ENCODE measurements at places on chromosomes 6 and 20. TPM values are rescaled to one million over a fixed set of nuclear protein-coding genes. Genes with fewer than 3 reads are reported as not detected.

Gene GPR6
- not detected for total RNA-seq

Gene NRSN1
- total RNA-seq = not detected

Gene FILIP1
- 0.73 TPM for total RNA-seq

Gene GTF3C6
- total RNA-seq = 93.9 TPM

Gene FAM83D
- total RNA-seq = 12.6 TPM

Gene GINS1
- total RNA-seq = 25.2 TPM

Gene MYLK2
- 0.42 TPM for total RNA-seq

Gene ETV7
- not detected for total RNA-seq

Gene CAPN11
- total RNA-seq = not detected

Gene TTBK1
- total RNA-seq = 1.7 TPM

Gene EYS
- total RNA-seq = 0.46 TPM

Gene EPB41L1
- 35.6 TPM for total RNA-seq

DNA sequence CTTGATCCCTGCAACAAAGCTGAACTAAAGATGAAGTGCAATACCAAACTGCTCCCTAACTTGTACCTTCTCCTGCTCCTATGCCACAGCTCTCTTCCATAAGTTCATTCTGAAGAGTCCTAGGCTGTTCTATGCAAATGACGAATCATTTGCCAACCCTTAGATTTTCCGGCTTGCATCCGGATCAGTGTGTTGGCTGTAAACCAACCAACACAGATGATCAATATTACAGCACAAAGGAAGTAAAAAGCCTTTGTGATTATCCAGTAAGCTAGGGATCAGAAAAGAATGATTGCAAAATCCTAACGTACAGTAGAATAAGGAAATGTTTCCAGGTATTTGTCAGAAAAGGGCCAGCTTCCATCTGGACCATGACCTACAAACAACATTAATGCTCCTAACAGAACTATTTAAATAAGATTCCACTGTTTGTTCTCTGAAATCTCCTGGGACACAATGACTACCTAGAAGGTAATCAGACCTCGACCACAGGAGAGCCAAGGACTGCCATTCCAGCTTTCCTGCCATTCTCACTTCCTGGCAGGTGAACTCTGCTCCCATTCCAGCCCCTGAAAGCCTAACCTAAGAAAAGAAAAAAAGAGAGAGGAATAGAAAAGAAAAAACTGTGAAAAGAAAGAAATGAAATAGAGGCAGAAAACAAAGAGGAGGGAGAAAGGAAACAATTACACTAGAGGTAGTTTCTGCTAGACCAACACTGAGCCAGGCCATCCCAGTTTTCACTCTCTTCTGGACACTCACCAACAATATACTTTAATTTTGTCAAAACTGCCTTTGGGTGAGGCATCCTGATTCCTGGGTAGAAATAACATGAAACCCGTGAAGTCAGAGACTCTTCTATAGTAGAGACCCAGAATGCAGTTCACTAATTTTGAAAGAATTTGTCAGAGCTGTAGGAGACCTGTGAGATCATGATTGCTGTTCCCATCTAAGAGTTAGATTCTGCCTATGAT is 19.7 kb downstream of the GMDS start:
- no peaks in the 10 kb centered on the region for H3K36me3 ChIP-seq
- H3K4me1 ChIP-seq = peaks cover 32% of the 10 kb centered on the region
- H3K4me3 ChIP-seq = no peak overlapping the region
- no peaks in the 10 kb centered on the region for H3K27me3 ChIP-seq

DNA sequence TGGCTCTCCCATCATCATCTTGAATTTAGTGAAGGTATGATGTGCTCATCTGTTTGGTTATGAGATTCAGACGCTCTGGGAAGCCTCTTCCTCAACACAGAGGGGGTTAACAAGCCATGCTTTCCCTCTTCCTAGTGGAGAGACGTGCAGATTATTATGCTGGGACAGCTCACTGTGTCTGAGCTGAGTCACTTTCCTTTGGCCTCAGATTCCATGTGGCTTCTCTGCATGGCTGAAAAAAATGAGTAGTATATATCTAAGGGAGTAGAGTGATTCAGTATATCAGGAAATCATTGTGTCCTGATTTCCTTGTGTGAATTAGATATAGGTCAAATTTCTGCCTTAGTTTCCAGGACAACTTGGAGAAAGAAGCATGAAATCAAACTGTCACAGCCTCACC is 52.6 kb downstream of the FIG4 start:
- no peak overlapping the region for H3K27ac ChIP-seq
- H3K4me1 ChIP-seq = peaks cover under 1% of the 10 kb centered on the region
- no peaks in the 10 kb centered on the region for H3K27me3 ChIP-seq
- no peak for DNase-seq
- H3K4me3 ChIP-seq = no peak overlapping the region
- peaks cover 24% of the 10 kb centered on the region for H3K36me3 ChIP-seq

DNA sequence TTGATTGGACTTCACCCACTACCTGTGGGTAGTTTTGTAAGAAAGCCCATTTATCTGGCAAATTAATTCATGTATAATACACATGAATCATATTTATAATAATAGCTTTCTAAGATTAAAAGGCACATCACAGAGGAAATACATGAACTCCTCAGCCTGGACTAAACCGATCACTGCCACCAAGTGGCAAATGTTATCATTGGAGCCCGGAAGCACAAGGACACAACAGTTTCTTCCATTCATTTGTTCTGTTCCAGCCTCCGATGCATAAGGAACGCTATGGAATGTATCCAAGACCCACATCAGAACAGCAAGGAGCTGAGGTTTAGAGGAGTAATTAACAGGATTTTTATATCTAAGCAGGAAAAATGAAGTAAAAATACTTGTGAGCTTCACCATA is 13.9 kb upstream of the IPCEF1 start:
- H3K4me3 ChIP-seq = no peak overlapping the region
- DNase-seq = no peak
- no peaks in the 10 kb centered on the region for H3K27me3 ChIP-seq
- H3K4me1 ChIP-seq = peaks cover 8% of the 10 kb centered on the region

DNA sequence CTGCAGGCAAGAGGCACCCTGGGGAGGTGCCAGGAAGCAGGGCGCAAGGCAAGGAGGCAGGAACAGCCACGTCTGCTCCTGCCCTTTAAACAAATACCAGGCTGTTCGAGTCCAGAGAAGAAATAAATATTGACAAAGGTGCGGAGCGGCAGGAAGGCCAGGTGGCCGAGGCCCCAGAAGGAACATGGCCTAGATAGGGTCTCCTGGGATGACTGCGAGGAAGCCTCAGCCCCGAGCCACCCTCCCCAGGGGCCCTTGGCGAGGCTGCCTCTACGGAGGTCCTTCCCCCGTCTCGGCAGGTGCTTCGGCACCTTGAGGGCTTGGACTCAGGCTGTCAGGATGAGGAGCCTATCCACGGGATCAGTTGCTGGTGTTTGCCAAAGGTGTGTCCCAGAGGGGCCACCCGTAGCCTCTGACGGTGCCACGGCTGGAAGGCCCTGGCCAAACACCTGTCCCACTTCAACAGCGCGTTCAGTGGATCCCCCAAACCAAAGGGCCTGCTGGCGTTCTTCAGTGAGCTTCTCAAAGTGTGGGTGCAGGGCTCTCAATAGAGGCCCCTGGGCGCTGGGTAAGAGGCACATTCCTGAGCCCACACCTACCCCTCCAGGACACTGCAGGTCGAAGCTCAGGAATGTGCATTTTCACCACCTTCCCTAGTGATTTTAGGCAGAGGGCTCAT is 39.8 kb downstream of the SNX5 start:
- peaks cover 7% of the 10 kb centered on the region for H3K27me3 ChIP-seq
- peaks cover 34% of the 10 kb centered on the region for H3K4me1 ChIP-seq
- no peaks in the 10 kb centered on the region for H3K36me3 ChIP-seq

- H3K27ac ChIP-seq = no peak overlapping the region
- no peaks in the 10 kb centered on the region for H3K36me3 ChIP-seq
- H3K4me1 ChIP-seq = no peaks in the 10 kb centered on the region
Measured at GRCh38 chr6:11144393-11144851, 32.9 kb upstream of the ERVFRD-1 start.

GRCh38 chr6:167442245-167442644 is 117.4 kb downstream of the TTLL2 start:
- H3K36me3 ChIP-seq = peaks cover under 1% of the 10 kb centered on the region
- peak overlapping the region; percentile 8 for H3K4me3 ChIP-seq
- peaks cover 22% of the 10 kb centered on the region for H3K4me1 ChIP-seq

- peaks cover 36% of the 10 kb centered on the region for H3K27me3 ChIP-seq
- H3K36me3 ChIP-seq = no peaks in the 10 kb centered on the region
- no peak for DNase-seq
- H3K4me3 ChIP-seq = no peak overlapping the region
- H3K4me1 ChIP-seq = peaks cover 8% of the 10 kb centered on the region
- H3K27ac ChIP-seq = no peak overlapping the region
Measured at GRCh38 chr6:149247385-149247763, 70.1 kb upstream of the TAB2 start.

GRCh38 chr6:32128751-32129296 is 778 bp upstream of the ATF6B start:
- H3K4me1 ChIP-seq = peaks cover 27% of the 10 kb centered on the region
- DNase-seq = no peak
- H3K36me3 ChIP-seq = peaks cover 9% of the 10 kb centered on the region
- H3K27me3 ChIP-seq = peaks cover 1% of the 10 kb centered on the region
- peak overlapping the region; percentile 99 for H3K27ac ChIP-seq
- H3K4me3 ChIP-seq = peak overlapping the region; percentile 100

DNA sequence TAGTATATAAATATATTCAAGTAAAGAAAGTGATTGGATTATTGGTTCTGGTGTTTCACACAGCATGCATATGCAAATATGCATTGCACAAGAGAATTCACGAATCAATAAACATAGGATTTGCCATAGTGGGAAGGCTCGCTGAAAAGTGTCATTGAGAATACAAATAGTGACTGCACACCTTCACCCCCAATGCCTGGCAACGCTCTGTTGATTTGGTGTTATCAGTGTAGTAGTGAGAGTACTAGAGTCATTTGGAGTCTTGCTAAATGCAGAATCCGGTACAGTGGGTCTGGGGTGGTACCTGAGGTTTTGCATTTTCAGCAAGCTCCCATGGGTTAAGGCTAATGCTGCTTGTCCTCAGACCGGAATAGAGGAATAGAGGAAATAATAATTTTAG is 49.7 kb upstream of the NAA20 start:
- H3K4me1 ChIP-seq = peaks cover 21% of the 10 kb centered on the region
- peaks cover 10% of the 10 kb centered on the region for H3K36me3 ChIP-seq
- H3K27me3 ChIP-seq = no peaks in the 10 kb centered on the region
- H3K4me3 ChIP-seq = no peak overlapping the region
- no peak overlapping the region for H3K27ac ChIP-seq
- DNase-seq = no peak

DNA sequence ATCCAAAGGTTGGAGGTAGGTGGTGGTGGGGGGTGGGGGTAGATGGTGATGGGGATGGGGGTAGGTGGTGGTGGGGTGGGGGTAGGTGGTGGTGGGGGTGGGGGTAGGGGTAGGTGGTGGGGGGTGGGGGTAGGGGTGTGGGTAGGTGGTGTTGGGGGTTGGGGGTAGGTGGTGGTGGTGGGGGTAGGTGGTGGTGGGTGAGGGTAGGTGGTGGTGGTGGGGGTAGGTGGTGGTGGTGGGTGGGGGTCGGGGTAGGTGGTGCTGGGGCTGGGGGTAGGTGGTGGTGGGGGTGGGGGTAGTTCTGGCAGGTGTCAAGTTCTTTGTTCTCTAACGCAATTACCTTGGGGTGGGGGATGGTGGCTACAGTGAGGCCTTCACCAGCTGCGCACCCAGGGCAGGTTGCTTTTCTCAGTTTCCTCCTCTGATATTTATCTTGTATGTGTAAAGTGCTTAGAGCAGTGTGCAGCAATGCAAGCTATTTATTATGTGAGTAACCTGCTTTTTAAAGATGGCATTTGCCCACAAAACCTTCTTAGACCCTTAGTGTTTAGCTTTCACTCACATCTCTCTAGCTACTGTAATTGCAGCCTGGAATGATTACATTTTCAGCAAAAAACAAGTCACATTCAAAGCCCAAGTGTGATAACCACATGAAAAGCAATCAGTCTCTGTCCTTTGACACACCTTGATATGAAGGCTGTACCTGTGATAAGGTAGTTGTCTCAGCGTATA is 8.2 kb upstream of the CCDC167 start:
- no peak for DNase-seq
- no peaks in the 10 kb centered on the region for H3K36me3 ChIP-seq
- peaks cover 30% of the 10 kb centered on the region for H3K27me3 ChIP-seq
- H3K27ac ChIP-seq = peak overlapping the region; percentile 64
- no peak overlapping the region for H3K4me3 ChIP-seq

DNA sequence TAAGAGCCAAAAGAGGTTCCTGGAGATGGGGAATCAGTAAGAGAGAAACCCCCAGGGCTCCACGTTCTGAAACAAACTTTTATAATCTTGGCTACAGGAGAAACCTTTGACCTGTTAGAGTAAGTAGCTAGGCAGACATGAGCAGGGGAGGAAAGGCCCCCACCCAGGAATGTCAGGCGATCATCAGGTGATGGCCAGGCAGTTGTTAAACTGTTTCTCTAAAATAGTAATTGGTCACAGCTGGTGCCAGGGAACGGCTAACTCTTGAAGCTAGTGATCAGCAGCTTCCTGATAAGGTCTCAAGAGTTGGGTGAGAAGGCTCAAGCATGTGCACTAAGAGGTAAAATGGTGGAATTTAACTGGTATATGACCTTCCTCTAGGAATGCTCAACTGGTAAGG is 263.8 kb downstream of the HDGFL1 start:
- H3K27ac ChIP-seq = no peak overlapping the region
- no peaks in the 10 kb centered on the region for H3K27me3 ChIP-seq
- peaks cover 5% of the 10 kb centered on the region for H3K36me3 ChIP-seq
- H3K4me3 ChIP-seq = no peak overlapping the region
- DNase-seq = no peak
- H3K4me1 ChIP-seq = peaks cover 10% of the 10 kb centered on the region

DNA sequence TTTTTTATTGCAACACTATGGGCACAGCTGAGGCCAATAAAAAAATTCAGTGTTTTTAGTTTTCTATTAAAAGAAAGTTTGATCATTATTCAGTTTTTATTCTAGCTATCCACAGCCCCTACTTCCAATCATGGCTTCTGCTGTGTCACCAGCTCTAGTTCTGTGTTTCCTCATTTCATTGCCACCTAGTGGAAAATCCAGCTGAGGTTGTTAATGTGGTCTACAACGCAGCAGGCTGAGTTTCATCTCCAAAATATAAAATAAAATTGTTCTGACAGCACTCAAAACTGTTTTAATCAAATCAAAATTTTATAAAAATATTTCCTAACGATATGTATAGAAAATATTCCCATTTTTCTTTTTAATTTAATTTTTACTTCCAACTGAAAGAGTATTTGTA is 13.6 kb downstream of the COL9A1 start:
- DNase-seq = no peak
- H3K4me1 ChIP-seq = peaks cover 16% of the 10 kb centered on the region
- H3K27me3 ChIP-seq = peaks cover 27% of the 10 kb centered on the region

- H3K4me3 ChIP-seq = no peak overlapping the region
- H3K36me3 ChIP-seq = no peaks in the 10 kb centered on the region
- DNase-seq = no peak
- H3K27me3 ChIP-seq = no peaks in the 10 kb centered on the region
- H3K4me1 ChIP-seq = peaks cover 12% of the 10 kb centered on the region
- no peak overlapping the region for H3K27ac ChIP-seq
Measured at GRCh38 chr6:75114195-75114594, 91.7 kb downstream of the COL12A1 start.

GRCh38 chr20:21323640-21324039 is 20.5 kb downstream of the XRN2 start:
- peaks cover 9% of the 10 kb centered on the region for H3K36me3 ChIP-seq
- no peak for DNase-seq
- no peak overlapping the region for H3K4me3 ChIP-seq
- peaks cover 11% of the 10 kb centered on the region for H3K4me1 ChIP-seq
- no peak overlapping the region for H3K27ac ChIP-seq

GRCh38 chr6:56820060-56820459 is 134.8 kb upstream of the BEND6 start:
- DNase-seq = no peak
- H3K4me1 ChIP-seq = peaks cover 21% of the 10 kb centered on the region
- H3K36me3 ChIP-seq = no peaks in the 10 kb centered on the region
- H3K4me3 ChIP-seq = no peak overlapping the region
